RPMI8226 (cell line): ENCODE measurements at places on chromosomes 12 and 14.

GRCh38 chr12:95114766-95115405, 41.5 kb upstream of the NR2C1 start:
- no peak for DNase-seq

GRCh38 chr12:124390442-124391097, 95.7 kb downstream of the RFLNA start:
- DNase-seq = no peak

GRCh38 chr12:65925626-65926025, 101.3 kb downstream of the HMGA2 start:
- DNase-seq = no peak

DNA sequence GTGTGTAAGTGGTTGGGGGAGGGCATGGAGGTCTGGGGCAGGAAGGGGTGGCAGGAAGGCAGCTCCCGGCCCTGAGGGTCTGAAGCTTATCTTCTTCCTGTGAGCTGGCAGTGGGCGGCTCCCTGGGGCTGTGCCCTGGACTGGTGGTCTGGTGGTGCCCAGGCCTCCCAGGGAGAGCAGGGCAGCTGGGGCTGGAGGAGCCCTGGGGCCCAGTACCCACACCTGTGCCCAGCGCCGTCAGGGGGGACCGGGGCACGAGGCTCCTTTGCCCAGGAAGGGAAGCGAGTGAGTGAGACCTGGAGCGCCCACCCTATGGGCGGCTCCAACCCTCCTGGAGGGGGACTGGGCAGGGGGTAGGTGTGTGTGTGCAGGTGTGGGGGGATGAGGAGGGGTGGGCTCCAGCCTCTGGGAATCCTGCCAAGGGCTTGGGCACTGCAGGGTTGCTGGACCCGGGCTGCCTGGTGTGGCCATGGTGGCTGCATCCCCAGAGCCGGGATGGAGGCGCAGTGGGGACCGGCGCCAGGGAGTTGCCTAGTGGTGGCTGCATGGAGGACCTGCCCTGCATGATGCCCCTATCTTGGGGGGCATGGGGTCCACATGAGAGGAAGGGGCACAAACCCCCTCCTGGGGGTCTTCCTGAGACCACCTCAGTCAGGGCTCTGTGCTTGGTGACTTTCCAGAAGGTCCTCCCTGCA, 353.6 kb downstream of the TMEM121 start:
- no peak for DNase-seq

DNA sequence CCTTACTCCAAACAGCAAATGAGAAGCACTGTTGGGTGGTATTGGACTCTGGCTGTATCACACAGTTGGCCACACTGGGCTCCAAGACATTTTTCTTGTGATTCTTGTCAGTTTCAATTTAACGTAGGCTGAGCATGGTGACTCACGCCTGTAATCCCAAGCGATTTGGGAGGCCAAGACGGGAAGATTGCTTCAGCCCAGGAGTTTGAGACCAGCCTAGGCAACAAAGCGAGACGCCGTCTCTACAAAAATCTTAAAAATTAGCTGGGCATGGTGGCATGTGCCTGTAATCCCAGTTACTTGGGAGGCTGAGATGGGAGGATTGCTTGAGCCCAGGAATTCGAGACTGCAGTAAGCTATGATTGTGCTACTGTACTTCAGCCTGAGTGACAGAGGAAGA, 35.3 kb upstream of the PLEKHD1 start:
- no peak for DNase-seq

GRCh38 chr14:92507174-92507768, 6.3 kb upstream of the RIN3 start:
- peak; percentile 74 for DNase-seq

DNA sequence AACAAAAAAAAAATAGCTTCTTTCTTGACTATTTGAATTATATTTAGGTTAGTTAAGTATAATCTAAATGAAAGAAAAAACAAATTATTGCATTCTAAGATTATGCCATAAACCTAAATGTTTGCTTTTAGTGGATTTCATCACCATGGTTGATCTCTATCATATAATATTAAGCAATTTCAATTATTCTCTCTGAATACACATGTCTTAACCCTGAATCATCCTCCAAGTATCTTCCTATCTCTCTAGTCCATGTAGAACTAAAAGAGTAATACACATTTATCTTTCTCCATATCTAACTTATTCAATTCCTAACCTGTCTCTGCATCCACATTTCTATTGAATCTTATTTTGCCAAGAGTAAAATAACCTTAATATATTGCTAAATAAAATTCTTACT, 59.6 kb downstream of the PPFIA2 start:
- DNase-seq = no peak

GRCh38 chr12:3572560-3572959, 81.6 kb downstream of the PRMT8 start:
- DNase-seq = no peak

GRCh38 chr12:2963154-2963759, 4.1 kb downstream of the TEAD4 start:
- no peak for DNase-seq

- DNase-seq = no peak
These were observed 29.7 kb downstream of the FAM222A start for GRCh38 chr12:109743076-109743910.

DNA sequence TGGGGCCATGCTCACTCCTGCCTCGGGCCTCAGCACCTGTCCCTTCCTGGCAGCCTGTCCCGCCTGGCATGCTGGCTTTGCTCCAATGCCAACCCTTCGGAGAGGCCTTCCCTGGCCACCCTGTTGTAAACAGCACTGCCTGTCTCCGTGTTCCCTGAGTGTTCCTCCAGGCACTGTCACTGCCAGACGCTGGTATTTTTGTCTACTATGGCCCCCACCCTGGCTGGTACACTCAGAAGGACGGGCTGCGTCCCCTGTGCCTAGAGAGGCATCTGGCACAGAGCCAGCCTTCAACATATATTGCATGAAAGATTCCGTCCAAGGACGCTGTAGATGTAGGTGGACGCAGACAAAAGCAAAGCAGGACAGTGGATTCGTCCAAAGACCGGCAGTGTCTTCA, 2.7 kb upstream of the ASPG start:
- no peak for DNase-seq

DNA sequence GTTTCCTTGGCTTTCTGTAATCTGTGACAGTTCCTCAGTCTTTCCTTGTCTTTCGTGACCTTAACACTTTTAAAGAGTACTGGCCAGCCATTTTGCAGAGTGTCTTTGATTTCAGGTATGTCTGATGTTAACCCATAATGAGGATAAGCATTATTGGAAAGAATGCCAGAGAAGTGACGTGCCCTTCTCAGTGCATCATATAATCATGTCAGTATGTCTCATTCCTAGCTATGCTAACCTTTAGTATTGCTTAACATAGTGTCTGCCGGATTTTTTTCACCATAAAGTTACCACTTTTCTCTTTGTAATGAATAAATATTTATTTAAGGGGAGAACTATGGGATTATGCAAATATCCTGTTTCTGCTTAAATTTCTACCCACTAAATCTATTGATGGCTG, 28.5 kb downstream of the RERG start:
- DNase-seq = no peak

GRCh38 chr12:93254911-93255310, 122.8 kb upstream of the NUDT4 start:
- no peak for DNase-seq

DNA sequence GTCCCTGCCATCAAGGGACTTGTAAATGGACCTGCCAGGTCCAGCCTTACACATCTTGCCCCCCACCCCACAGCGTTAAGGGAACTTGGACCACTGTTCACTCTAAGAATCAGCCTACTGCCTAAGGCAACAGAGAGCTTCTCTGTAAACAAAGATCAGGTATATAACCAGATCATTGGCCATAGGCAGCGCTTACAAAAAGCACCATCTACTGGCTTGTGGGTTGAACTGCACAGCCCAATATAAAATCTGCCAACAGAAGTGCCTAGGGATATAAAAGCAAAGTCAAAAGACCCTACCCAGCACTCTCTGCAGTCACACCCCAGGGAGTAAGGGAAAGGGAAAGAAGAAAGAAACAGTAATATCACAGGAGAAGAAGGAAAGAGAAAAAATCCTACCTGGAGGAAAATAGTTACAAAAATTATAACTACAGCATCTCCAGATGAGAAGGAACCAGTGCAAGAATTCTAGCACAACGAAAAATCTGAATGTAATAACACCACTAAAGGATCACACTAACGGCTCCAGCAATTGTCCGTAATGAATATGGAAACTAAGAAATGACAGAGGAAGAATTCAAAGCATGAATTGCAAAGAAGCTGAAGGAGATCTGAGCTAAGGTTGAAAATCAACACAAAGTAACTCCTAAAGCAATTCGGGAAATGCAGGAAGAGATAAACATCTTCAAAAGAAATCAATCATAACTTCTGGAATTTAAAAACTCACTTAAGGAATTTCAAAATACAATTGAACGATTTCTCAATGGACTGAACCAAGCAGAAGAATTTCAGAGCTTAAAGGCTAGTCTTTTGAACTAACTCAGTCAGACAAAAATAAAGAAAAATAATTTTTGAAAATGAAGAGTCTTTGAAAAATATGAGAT, 95.2 kb upstream of the PCED1B start:
- peak; percentile 28 for DNase-seq

DNA sequence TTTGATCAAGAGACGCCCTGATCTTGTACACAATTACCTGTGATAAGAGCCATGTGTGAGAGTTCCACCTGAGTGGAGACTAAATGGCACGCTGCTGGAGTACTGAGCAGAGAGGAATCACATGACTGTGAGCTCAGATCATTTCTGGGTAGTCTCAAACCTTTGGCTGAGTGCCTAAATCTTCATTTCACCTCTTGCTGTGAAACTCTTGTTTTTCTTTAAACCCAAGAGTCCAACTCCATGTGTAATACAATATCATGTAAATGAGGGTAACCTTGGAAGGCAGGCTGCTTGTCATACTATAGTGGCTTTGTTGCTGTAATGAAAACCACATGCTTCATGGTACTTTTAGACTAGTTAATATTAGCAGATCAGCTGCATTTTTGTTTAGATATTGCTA, 156.9 kb downstream of the CAND1 start:
- peak; percentile 61 for DNase-seq

DNA sequence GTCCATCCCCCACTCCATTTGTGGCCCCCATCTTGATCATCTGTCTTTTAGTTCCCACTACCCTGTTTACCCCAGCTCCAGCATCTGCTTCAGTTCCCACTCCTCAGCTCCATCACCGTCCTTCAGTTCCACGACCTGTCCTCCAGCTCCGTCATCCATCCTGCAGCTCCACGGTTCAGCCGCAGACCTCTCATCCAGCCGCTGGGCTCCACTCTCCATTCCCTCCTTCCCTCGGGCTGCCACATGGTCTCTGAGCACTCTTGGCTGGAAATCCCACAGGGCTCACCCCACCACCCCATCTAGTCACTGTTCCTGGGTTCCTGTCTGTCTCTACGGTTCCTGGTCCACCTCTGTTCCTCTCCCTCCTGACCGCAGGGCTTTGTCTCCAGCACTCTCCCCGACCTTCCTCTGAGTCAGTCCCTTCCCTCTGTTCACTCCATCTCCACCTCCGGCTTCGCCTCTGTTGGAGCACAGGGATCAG, 3.3 kb upstream of the P3H3 start:
- no peak for DNase-seq

DNA sequence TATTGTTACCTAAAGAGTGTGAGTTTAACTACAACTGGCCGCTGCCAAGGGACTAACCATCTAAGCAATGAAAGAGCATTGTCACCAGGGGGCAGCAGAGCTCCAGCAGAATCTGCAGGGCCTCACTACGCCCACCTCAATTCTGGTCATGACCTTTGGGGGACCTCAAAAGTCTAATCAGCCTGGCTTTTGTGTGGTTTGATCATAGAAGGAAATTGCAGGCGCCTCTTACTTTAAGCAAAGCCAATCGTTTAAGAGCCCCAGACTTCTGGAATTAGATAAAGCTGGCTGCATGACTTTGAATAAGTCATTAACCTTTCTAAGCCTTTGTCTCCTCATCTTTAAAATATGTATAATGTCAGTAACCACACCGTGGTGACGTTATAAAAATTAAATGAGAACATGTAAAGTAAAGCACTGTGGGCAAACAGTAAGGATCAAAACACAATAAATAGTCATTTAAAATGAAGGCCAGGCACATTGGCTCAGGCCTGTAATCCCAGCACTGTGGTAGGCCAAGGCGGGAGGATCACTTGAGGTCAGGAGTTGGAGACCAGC, 58.6 kb downstream of the TBX3 start:
- DNase-seq = peak; percentile 45

DNA sequence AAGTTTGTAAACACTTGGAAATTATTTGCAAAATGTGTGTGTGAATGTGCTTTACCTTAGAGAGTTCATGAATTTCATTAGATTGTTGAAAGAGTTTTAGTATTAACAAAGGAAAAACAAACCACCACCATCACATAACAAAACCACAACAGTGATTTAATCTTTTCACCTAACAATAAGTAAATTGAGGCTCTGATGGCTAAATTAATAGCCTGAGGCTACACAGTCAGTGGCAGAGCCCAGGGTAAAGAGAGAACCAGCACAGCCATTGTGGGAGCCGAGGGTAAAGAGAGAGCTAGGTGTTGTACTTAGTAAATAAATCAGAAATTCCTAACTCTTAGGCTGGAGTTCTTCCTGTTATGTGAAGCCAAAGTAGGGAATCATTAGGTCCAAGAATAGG, 51.2 kb upstream of the CAPRIN2 start:
- DNase-seq = no peak

DNA sequence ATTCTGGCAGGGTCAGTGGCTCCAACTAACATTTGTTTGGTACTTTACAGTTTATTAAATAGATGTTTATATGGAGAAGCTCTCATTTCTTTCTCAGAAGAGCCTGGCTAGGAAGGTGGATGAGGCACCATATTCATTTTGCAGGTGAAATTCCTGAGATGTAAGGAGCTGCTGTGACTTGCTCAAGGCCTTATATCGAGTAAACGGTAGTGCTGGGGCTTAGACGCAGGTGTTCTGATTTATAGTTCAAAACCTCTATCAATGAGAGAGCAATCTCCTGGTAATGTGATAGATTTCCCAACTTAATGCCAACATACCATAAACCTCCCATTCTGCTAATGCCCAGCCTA, 42.3 kb downstream of the DAD1 start:
- no peak for DNase-seq

GRCh38 chr12:127570793-127571360, 696.1 kb upstream of the TMEM132C start:
- DNase-seq = peak; percentile 26

DNA sequence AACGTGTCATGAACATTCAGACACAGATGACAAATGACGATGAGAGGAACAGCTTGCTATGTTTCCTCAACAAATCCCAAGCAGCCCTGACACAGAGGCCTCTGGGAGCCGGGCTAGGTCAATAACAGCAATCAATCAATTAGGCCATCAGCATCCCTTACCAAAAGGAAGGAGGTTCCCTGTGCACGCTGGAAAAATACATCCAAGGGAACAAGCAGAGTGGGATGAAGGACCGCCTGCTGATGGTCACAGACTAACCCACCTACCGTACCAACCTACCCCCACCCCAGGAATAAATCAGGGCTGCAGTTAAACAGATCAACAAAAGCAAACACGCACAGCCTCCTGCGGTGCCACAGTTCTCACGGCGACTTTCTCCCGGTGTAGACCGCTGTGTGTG, 265.1 kb upstream of the SFSWAP start:
- DNase-seq = no peak
